ENCODE measurements at places on chromosomes 16 and 17. TPM values are rescaled to one million over a fixed set of nuclear protein-coding genes. Genes with fewer than 3 reads are reported as not detected.

The KRT39 gene
- not detected for total RNA-seq

The CLDN9 gene
- total RNA-seq, result 0.37 TPM

The ELMO3 gene
- total RNA-seq, result 10.5 TPM

The GSDMA gene
- 0.37 TPM for total RNA-seq

The LPO gene
- 2.0 TPM for total RNA-seq

- no peaks in the 10 kb centered on the region for H3K36me3 ChIP-seq
- no peaks in the 10 kb centered on the region for H3K27me3 ChIP-seq
- H3K27ac ChIP-seq, result no peak overlapping the region
- no peak for DNase-seq
These were observed 313.6 kb downstream of the SNX29 start for GRCh38 chr16:12290165-12290564.

DNA sequence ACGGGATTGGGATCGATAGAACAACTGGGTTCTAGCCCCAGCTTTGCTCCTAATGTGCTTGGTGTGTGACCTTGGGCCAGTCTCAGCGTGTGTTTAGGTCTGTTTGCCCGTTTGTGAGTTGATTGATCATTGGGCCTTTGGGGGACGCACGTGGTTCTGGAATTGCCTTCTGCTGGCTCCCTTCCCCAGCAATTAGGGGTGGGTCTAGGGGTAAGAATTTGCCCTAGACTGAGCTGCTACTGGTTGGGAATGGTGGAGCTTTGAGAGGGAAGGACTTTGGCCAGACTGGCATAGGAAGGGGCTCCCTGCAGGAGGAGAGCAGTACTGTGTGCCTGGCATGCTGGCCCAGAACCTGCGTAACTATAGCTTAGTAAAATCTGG is 1.5 kb downstream of the SPNS2 start:
- no peak for DNase-seq
- H3K4me1 ChIP-seq, result peaks cover 7% of the 10 kb centered on the region
- no peak overlapping the region for H3K27ac ChIP-seq
- no peaks in the 10 kb centered on the region for H3K27me3 ChIP-seq

- no peaks in the 10 kb centered on the region for H3K27me3 ChIP-seq
- H3K4me1 ChIP-seq, result peaks cover 10% of the 10 kb centered on the region
- H3K27ac ChIP-seq, result no peak overlapping the region
- DNase-seq, result no peak
- no peak overlapping the region for H3K4me3 ChIP-seq
These were observed 51.3 kb downstream of the FTO start for GRCh38 chr16:53755026-53755910.

DNA sequence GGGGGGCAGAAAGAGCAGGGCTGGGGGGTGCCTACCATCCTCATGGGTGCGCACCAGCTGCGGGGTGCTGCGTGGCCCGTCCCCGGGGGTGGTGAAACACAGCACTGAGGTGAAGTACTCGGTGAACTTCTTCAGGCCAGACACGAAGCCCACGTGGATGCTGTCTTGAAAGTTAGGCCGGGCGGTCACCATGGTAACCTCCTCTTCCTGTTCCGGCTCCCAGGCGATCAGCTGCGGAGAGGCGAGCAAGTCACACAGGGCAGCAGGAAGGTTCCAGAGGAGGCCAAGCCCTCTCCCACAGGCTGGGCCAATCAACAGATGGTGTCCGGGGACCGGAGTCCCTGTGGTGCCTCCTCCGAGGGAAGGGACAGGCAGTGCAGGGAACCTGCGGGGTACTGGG is 90.1 kb upstream of the CDC42EP4 start:
- H3K4me1 ChIP-seq, result no peaks in the 10 kb centered on the region
- H3K27me3 ChIP-seq, result no peaks in the 10 kb centered on the region
- peak overlapping the region; percentile 34 for H3K4me3 ChIP-seq
- no peaks in the 10 kb centered on the region for H3K36me3 ChIP-seq
- peak; percentile 81 for DNase-seq
- H3K27ac ChIP-seq, result no peak overlapping the region

GRCh38 chr17:50660042-50660886 is 25.6 kb downstream of the ABCC3 start:
- H3K4me1 ChIP-seq, result peaks cover 14% of the 10 kb centered on the region
- H3K36me3 ChIP-seq, result no peaks in the 10 kb centered on the region
- no peak overlapping the region for H3K4me3 ChIP-seq
- H3K27ac ChIP-seq, result no peak overlapping the region
- no peaks in the 10 kb centered on the region for H3K27me3 ChIP-seq
- DNase-seq, result no peak

DNA sequence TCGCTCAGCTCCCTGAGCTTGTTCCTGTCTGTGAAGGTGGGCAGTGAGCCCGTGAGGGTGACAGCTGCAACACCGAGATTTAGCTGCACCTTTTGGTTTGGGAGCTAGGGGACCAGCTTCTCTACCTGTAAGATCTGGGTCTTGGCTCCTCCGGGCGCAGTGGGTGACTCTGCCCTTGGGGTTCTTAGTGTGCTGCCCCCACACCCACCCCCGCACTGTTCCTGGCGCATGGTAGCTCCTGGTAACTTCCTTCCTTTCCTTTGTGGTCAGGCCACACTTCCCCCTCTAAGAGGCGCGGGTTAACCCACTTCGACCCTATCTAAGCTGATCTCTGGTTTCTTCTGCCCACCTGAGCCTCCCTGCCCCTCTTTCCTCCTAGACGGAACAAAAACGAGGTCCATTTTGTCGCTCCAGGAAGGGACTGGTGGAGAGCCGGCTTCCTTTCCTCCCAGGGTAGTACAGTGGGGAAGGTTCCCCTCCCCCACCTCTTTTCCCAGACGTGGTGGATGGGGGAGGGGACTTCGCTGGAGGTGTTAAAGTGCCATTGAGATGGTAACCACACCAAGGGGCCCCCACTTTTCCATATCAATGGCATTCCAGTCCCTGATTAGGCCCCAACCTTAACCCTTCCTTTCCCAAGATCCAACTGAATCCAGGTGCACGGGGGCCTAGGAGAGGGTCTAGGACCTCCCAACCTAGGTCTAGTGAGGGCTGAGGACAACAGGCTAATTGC is 4.6 kb upstream of the CLDN9 start:
- H3K4me3 ChIP-seq, result no peak overlapping the region
- no peaks in the 10 kb centered on the region for H3K36me3 ChIP-seq
- no peak for DNase-seq
- H3K27ac ChIP-seq, result no peak overlapping the region
- peaks cover 4% of the 10 kb centered on the region for H3K4me1 ChIP-seq

- H3K36me3 ChIP-seq, result no peaks in the 10 kb centered on the region
- H3K27me3 ChIP-seq, result no peaks in the 10 kb centered on the region
- no peak overlapping the region for H3K27ac ChIP-seq
- H3K4me1 ChIP-seq, result no peaks in the 10 kb centered on the region
- no peak for DNase-seq
These were observed 32.9 kb downstream of the DEF8 start for GRCh38 chr16:89981414-89981813.

DNA sequence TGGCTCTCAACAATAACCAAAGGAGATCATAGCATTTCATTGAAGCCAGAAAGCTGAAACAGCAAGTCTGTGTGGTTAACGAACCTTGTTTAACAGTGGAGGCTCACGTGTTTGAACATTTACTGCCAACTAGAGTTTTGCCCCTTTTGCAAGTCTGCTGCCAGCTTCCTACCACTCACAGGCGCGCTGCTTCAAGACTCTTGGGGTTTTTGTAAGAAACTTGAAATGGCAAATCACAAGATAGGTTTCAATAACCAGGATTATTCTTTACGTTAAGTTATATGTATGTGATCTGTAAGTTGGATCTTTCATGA is 1.2 kb downstream of the SNTB2 start:
- H3K36me3 ChIP-seq, result no peaks in the 10 kb centered on the region
- H3K4me1 ChIP-seq, result peaks cover 37% of the 10 kb centered on the region
- H3K4me3 ChIP-seq, result peak overlapping the region; percentile 94
- no peaks in the 10 kb centered on the region for H3K27me3 ChIP-seq

- DNase-seq, result peak; percentile 73
- H3K27ac ChIP-seq, result no peak overlapping the region
- no peaks in the 10 kb centered on the region for H3K36me3 ChIP-seq
- peaks cover 29% of the 10 kb centered on the region for H3K4me1 ChIP-seq
- no peaks in the 10 kb centered on the region for H3K27me3 ChIP-seq
These were observed 10.5 kb upstream of the TIMP2 start for GRCh38 chr17:78935419-78936323.

DNA sequence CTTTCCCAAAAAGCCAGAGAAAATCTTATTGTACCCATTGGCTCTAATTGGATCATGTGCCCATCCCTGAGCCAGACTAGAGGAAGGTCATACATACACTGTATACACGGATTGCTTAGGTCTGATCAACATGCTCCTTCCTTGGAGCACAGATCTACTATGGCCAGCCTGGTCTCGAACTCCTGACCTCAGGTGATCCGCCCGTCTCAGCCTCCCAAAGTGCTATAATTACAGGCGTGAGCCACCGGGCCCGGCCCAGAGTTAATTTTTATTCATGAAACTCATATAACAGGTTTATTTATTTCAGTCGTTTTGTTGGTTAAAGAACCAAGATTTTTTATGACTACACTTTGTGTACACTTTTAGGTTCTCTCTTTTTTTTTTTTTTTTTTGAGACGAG is 1.2 kb upstream of the TAOK1 start:
- H3K4me3 ChIP-seq, result peak overlapping the region; percentile 87
- no peak for DNase-seq
- no peaks in the 10 kb centered on the region for H3K27me3 ChIP-seq
- no peak overlapping the region for H3K27ac ChIP-seq
- H3K4me1 ChIP-seq, result peaks cover 4% of the 10 kb centered on the region

DNA sequence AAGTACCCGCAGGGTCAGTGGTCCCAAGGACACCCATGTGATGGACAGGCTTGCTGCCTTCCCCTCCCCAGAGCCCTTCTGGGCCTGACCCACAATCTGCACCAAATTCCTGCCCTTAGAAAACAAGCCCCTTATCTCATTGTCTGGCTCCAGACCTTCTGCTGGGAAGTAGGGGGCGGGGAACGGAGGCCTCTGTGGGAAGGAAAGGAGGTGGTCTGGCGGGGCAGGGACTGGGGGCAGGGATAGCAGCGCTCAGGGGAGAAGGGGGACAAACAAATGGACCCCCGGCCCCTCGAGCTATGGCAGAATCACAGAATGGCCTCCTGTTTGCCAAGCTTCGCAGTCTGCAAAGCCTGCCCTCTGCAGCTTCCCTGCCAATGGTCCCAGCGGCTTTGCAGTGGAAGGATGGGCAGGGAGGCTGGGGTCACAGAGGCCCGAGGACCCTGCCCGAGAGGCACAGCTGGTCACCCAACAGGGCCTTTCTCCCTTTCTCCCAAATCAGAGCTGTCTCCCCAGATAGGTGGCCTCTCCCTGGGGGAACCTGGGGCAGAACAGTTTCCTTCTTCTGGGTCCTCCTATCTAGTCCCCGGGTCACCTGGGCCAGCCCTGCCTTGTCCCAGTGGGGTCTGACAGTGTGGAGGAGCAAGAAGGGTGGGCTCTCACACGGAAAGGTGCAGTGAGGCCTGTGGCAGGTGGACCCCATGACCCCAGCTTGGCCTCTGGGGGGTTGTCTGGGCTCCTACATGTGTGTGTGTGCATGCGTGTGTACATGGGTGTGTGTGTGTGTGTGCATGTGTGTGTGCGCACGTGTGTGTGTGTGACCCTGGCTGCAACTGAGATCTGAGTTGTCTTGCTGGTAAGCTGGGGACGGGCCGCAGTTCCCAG is 25.5 kb downstream of the TMEM235 start:
- H3K27ac ChIP-seq, result no peak overlapping the region
- no peaks in the 10 kb centered on the region for H3K36me3 ChIP-seq
- DNase-seq, result no peak
- H3K4me3 ChIP-seq, result no peak overlapping the region
- peaks cover 3% of the 10 kb centered on the region for H3K4me1 ChIP-seq
- H3K27me3 ChIP-seq, result no peaks in the 10 kb centered on the region

DNA sequence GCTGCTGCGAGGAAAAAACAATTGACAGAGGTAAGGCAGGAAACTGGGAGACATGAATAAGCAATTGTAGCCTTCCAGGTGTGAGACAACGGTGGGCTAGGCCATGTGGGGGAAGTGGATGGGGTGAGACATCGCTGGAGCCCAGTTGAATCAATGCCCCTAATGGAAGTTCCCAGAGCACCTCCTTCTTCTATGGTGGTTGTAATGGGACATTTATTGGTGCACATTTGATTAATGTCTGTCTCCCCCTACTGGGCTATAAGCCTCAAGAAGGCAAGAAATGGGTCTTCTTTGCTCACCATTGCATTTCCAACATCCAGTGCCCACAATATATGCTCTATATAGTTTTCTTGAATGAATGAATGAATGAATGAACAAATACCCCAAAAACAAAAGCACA is 22.7 kb upstream of the CD300E start:
- H3K4me3 ChIP-seq, result no peak overlapping the region
- no peak for DNase-seq
- H3K27me3 ChIP-seq, result no peaks in the 10 kb centered on the region
- H3K36me3 ChIP-seq, result no peaks in the 10 kb centered on the region
- no peaks in the 10 kb centered on the region for H3K4me1 ChIP-seq

DNA sequence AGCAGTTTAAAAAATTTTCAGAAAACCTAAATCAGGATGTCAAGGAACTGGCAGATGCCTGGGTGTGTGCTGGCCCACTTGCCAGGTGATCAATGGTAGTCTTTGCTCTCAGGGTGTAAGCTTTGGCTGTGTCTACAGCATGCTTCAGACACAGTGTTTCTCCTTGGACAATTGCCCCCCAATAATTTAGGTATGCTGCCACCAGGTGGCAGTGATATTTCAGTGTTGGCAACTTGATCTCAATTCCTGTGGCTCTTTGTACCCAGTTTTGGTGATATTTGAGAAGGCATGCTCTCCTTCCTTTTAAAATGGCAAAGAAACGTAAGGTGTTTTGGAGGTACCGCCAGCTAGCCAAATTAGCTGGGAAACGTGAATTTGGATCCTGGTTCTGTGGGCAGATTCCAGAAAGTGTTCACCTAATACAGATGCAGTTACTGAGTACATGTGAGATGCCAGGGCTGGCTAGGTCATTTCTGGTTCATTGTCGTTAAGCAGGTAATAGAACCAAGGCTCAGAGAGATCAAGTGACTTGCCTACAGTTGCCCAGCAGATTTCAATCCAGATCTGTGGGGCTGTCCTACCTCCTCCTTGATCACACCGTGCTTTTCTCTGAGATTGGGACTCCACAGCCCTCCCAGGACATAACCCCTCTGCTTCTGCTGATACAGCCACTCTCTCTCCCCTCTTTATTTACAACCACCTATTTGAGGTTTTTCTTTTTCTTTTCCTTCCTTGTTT is 155.6 kb upstream of the PLCG2 start:
- no peak overlapping the region for H3K27ac ChIP-seq
- H3K27me3 ChIP-seq, result no peaks in the 10 kb centered on the region
- no peaks in the 10 kb centered on the region for H3K36me3 ChIP-seq
- H3K4me1 ChIP-seq, result no peaks in the 10 kb centered on the region
- H3K4me3 ChIP-seq, result no peak overlapping the region

- H3K27me3 ChIP-seq, result no peaks in the 10 kb centered on the region
- peaks cover 6% of the 10 kb centered on the region for H3K4me1 ChIP-seq
- H3K27ac ChIP-seq, result no peak overlapping the region
- no peak for DNase-seq
These were observed 36.5 kb downstream of the FTO start for GRCh38 chr16:53740476-53740875.

- peak overlapping the region; percentile 97 for H3K4me3 ChIP-seq
- peak overlapping the region; percentile 93 for H3K27ac ChIP-seq
- H3K4me1 ChIP-seq, result peaks cover 7% of the 10 kb centered on the region
- no peaks in the 10 kb centered on the region for H3K36me3 ChIP-seq
- no peaks in the 10 kb centered on the region for H3K27me3 ChIP-seq
These were observed 538 bp upstream of the FCSK start for GRCh38 chr16:70453892-70454221.
